ENCODE measurements at places on chromosomes 6 and 20.

DNA sequence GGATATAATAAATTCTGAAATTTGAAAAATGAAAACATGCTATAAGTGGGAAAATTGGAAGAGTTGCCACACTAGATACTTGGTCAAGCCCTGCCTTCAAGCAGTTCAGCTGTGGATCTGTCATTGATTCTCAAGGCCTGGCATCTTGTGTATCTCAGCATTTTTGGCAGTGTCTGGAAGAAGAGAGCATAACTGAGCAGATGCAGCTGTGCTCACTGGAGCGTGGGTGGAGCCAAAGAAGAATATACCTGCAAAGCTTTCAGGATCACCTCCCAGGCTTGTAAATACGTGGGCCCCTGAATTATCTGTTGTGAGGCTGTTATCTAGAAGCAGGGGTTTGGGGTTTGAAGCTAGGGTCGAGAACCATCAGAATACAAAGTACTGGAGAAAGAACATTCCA lies 31.3 kb upstream of the CHD6 start:
- no peak for DNase-seq

DNA sequence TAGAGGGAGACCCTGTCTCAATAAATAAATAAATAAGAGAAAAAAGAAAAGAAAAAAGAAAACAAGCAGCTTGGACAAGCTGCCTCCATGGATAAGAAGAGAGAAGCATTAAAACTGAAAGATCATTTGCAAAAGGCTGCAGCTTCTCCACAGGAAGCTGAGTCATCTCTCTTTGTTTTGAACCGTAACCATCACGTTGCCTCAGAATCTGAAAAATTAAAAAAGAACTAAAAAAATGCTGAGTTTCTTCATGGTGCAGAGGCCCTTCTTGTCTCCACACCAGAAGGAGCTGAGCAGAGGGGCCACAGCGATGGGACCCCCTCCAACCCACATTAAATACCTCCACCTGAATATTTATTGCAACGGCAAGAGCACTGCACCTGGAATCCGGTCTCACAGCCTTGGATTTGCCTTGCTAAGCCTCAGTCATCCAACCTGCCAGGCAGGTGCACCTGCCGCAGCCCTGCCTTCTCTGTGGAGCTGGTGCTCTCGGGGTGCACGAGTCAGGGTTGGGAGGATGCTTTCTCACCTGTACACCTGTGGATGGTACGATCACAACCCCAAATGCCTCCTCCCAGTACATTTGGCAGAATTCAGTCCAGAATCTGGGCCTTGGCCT lies 28.1 kb downstream of the TOX2 start:
- peak; percentile 70 for DNase-seq

DNA sequence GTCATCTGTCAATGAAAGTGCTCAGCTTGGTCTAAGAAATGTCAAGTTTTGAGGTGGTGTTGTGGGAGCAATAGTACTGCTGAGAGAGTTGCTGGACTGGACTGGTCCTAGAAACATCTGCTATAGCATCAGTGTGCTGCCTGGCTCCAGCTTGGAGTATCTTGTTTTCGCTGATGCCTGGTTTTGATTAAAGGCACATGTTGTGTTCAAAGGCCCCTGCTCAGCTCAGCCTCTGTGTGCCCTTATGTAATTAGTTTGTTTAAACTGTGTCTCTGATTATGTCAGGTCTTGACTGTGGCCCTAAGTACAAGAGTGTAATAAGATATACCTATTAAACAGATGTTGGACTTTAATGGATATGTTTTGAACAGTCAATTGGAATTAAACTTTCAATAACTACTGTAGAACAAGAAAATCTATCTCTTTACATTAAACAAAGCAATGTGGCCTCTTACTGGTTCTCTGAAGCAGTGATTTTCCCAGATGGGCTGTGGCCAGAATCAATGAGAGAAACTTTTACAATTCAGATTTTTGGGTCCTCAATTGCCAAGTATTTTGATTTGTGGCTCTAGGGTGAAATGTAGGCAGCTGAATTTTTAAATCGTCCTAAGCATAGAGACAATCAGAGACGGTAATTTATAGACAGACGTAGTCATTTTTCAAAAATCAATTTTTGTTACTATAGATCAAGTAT lies 668.2 kb downstream of the DHX35 start:
- no peak for DNase-seq

DNA sequence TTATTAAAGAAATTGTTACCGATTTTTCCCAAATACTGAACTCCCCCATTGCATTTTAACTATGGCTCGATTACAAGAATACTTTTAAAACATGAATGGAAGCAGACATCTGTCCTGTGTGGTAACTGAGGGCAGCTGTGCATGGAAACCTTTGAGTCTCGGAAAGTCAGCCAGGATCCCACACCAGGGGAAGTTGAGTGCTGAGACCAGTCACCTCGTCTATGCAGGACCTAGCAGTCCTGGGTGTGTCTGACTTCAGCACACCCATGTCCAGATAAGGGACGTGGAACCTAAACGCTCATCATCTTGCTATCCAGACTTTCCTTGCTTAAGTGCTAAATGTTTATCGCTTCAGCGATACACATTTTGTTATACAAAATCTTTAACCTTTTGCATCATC lies 6.1 kb downstream of the RIN2 start:
- no peak for DNase-seq

GRCh38 chr6:37021356-37022129 lies 16.1 kb downstream of the FGD2 start:
- DNase-seq, result no peak

- no peak for DNase-seq
Observed at GRCh38 chr6:126064257-126064747, 78.0 kb downstream of the TRMT11 start.

GRCh38 chr6:147759093-147759492 lies 250.6 kb downstream of the SAMD5 start:
- DNase-seq, result no peak
